Activated CD8-positive, alpha-beta memory T cell treated with anti-CD3 and anti-CD28 coated beads for 1 hour (primary cell): ENCODE measurements at places on chromosomes 2 and 18.
A peak's percentile ranks its signal among the peaks of the same experiment; 100 is the strongest.

GRCh38 chr2:241315879-241316631 is at the start of gene SEPTIN2:
Gene SEPTIN2, plus strand, starts transcription at chr2:241315925. Its CDS starts 8,308 bp downstream, at chr2:241324233.
- DNase-seq = peak; percentile 66

GRCh38 chr2:183269956-183270355 is 145.7 kb downstream of the NUP35 start:
- DNase-seq = no peak

DNA sequence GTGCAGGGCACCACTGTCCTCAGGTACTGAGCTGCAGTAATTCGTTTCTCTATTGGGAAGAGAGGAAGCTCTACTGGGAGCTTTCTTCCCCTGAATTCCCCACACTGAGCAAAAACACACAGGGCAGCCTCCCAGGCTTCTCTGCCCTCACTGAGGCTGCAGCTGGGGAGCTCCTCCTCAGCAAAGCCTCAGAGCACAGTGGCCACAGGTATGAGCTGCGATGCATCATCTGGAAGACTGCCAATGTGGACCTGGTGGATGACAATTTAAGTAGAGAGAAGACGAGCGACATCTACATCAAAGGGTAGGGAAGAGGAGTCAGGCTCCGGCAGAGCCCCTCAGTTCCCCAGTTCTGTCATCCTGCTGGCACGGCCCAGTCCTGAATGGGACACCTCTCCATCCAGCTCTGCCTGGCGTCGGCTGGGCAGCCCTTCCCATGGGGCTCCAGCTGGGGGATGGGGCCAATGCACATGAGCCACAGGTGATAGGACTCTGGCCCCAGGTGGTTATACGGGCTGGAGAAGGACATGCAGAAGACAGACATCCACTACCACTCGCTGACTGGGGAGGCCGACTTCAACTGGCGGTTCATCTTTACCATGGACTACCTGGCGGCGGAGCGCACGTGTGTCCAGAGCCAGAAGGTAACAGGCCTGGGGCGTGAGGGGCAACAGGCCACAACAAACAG is 37.6 kb downstream of the LMAN2L start:
- no peak for DNase-seq

- DNase-seq = no peak
These were observed 290.2 kb downstream of the LPIN1 start for GRCh38 chr2:12036640-12036983.

DNA sequence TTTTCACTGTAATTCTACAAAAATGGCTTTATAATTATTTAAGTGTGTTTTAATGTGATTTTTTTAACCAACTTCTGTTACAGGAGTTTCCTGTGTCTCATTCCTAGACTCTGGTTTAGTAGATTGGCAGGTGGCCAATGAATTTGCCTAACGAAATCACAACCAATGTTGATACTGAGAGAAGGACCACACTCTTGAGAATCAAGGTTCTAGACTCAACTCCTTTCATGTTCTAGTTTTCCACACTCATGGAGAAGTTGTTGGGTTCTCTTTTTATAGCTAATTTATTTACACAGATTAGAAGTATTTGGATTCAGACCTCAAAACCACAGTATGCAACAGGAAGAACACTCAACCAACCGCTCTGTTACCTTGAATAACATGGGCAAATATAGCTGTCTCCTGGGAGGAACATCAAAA is 22.6 kb upstream of the USP34 start:
- no peak for DNase-seq

- DNase-seq = no peak
These were observed 146.8 kb downstream of the LNPK start for GRCh38 chr2:175855236-175855635.

DNA sequence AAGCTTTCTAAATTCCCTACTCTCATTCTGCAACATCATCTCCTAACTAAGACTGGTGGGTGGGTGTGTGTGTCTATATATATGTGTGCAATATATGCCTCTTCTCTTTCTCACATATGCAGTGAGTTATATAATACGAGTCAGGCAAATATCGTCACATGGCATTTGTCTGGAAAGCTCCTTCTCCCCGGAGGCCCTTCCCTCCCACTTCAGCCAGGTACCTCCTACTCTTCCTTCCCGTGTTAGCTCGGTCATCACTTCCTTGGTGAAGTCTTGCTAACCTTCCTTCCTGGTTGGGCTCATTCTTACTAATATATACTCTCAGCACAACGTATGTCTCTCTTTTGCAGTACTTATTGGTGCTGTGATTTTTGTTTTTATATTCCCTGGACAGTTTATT is 66.4 kb upstream of the NCK2 start:
- DNase-seq = no peak

- no peak for DNase-seq
These were observed 73.8 kb upstream of the CD226 start for GRCh38 chr18:70021498-70021897.

DNA sequence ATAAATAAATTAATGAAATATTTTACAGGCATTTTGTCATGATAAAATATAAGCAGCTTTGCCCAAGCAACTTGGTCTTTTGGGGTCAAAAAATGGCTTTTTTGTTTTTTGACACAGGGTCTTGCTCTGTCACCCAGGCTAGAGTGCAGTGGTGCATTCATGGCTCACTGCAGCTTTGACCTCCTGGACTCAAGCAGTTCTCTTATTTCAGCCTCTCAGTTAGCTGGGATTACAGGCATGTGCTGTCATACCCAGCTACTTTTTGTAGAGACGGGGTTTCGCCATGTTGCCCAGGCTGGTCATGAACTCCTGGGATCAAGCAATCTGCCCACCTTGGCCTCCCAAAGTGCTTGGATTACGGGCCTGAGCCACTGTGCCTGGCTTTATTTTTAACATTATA is 51.0 kb downstream of the ABI2 start:
- no peak for DNase-seq

GRCh38 chr2:36203366-36203765 is 152.2 kb upstream of the CRIM1 start:
- DNase-seq = no peak

- no peak for DNase-seq
These were observed 523.1 kb downstream of the PLCL1 start for GRCh38 chr2:198327526-198327925.

DNA sequence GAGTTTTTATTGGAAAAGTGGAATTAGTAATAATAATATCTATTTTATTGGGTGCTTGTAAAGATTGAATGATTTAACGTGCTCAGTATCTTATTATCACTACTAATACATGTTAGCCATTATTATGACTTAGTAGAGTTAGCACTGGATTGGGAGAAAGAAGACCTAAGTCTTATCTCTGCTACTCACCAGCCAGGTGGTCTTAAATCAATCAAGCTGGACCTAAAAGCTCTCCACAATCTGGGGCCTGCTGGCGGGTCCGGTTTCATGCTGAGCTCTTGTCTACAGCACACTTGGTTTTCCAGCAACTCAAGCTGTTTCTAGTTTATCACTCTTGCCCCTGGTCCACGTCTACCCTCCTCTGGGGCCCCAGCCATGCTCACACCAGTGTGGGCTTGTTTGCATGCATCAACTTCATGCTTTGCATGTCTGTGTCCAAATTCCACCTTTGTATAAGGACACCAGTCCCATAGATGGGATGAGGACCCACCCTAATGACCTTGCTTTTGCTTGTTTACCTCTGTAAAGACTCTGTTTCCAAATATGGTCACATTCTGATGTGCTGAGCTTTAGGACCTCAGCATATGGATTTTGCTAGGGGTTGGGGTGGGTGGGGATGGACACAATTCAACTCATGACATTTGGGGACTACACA is 363.1 kb downstream of the LPIN1 start:
- DNase-seq = no peak

- no peak for DNase-seq
These were observed 15.5 kb downstream of the KCNIP3 start for GRCh38 chr2:95312543-95313201.

GRCh38 chr2:207395535-207396251 is 134.1 kb upstream of the CREB1 start:
- DNase-seq = no peak

DNA sequence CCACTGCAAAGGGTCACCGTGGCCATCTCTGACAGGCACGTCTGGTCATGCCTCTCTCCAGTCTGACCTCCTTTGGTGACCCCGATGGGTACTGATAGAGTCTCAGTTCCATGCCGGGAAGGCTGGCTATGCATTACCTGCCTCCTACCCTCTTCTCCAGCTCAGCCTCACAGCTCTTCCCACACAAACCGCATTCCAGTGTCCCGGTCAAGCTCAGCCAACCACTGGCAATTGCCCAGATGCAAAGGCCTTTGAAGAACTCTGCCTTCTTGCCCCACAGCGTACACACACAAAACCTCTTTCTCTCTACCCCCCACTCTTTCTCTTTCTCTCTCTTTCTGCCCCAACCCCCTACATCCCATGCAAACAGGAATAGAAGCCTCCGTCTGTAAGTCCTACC is 37.6 kb downstream of the TMEM163 start:
- no peak for DNase-seq

- DNase-seq = no peak
These were observed 251.8 kb upstream of the NETO1 start for GRCh38 chr18:73119574-73119973.

DNA sequence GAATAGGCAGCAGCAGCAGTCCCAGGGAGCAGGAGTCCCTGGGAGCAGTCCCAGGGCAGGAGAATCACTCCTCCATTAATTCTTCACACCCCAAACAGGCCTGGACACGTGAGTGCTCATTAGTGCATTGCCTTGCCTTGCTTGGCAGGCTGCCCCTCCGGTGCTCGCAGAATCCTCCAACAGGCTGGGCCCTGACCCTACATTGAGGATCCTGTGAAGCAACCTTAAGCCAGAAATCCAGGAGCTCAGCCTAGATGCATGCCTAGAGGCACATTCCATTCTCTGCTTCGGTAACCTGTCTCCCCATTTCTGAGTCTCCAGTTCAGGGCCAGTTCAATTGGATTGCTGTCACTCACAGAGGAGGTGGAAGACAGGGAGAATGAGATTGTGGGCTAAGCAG is 97.4 kb upstream of the LRATD1 start:
- no peak for DNase-seq

DNA sequence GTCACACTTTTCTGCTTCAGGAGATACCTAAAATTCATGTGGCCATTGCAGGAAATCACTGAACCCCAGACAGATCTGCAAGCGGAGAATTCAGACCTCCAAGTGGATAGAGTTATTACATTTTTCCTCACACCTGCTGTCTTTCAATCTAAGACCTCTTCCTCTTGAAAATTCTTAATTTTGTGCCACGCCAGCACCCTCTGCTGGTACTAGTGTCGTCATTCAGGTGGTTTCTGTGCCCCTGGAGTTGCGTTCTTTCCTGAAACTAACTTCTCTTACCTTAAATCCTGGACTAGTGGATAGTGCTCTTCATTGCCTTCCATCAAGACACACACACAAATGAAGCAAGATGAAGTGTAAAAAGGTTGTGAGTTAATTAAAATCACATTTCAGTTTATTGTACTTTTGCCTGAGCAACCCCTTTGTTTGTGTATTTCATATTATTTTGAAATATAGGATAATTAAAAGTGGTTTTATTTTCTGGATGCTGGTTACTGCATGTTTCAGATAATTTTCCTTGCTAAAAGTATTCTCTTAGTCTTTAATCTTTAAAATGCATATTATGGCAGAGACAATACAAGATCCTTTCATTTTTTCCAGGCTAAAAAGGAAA is 1.6 kb upstream of the DNER start:
- no peak for DNase-seq

GRCh38 chr2:222272446-222273015 is 26.3 kb downstream of the PAX3 start:
- DNase-seq = no peak

DNA sequence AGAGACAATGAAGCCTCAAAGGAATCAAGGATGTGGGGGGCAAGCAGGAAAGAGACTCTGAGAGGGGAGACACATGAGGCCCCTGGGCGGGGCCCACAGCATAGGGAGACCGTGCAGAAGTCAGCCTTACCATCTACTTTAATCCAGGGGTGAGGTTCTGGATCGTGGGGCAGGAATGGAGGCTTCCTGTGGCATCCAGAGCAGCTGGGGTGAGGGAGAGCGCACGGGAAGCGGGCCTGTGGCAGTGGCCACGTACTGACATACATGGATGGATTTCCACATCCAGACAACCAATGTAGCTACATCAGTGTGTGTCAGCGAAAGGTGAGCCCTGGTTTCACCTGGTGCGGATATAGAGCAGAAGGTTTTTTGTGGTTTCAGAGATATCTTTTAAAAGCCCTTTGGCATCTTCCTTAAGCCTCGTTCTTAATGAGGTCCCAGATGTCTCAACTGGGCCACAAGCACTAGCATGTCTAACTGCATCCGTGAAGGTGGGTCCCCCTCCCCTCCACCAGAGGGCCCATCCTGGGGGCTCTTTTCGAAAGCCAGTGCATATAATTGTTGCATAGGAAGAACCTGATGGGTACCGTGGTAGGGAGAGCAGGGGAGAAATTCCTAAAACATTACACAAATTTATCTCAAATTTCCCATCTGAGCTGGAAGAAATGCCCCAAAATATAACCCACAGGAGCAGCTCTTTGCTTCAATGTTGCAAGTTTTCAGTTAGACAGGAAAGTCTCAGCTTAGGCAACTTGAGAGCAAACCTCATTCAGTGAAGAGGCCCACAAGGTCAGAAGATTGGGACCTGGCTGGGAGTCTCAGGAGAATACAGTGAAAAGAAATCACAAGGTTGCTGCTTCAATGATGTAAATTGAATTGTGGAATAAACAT is 90.9 kb downstream of the SP3 start:
- DNase-seq = no peak

GRCh38 chr2:190627448-190628412 is 21.2 kb upstream of the NAB1 start:
- DNase-seq = no peak

- no peak for DNase-seq
These were observed 137.7 kb upstream of the APCDD1 start for GRCh38 chr18:10316778-10317177.

GRCh38 chr2:163934131-163934530 is 198.3 kb upstream of the FIGN start:
- no peak for DNase-seq

DNA sequence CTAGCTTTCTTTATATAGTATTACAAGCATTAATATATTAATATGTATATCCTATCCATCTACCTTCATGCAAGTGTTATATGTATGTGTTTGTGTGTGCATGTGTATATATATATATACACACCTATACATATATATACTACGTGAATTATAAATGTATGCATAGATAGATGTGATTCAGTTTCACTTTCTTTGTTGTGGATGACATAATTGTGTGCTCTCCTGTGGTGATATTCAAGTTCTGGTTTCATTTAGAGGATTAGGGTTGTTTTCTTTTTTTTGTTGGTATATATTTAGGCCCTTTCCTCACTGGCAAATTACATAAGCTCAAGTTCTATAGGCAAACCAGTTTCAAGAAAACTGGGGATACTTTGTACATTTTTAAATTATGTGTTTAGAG is 225.7 kb upstream of the FANCL start:
- DNase-seq = no peak

DNA sequence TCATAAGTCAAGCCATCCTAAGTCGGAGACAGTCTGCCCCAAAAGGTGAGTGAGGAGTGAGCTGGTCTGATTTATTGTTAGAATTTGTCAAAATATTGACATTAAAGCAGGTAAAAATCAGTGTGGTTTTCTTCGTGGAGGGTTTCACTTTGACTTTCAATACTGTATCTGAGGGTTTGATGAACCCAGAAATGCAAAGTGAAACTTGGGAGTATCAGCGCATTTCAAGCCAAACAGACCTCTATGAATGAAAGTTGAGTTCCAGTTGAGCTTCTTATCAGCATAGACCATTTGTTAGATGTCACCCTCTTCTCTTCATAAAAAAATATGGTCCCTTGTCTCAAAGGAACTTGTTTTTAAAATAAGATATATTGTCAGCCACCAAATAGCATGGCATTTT is 21.7 kb upstream of the CXCR4 start:
- DNase-seq = no peak
